Effector CD4-positive, alpha-beta T cell (primary cell): ENCODE measurements at places on chromosomes 4 and X.

GRCh38 chrX:118565853-118566252, 70.2 kb downstream of the DOCK11 start:
- no peak for DNase-seq

- no peak for DNase-seq
Observed at GRCh38 chrX:70664726-70665125, 220.1 kb downstream of the DLG3 start.

GRCh38 chrX:1481636-1482529, 29.2 kb upstream of the ASMTL start:
- peak; percentile 64 for DNase-seq

GRCh38 chrX:31629195-31629594, 557.4 kb upstream of the FTHL17 start:
- no peak for DNase-seq

- DNase-seq = no peak
Observed at GRCh38 chrX:120795301-120795700, 80.4 kb downstream of the CT47B1 start.
